ENCODE measurements at places on chromosomes 4 and X.

DNA sequence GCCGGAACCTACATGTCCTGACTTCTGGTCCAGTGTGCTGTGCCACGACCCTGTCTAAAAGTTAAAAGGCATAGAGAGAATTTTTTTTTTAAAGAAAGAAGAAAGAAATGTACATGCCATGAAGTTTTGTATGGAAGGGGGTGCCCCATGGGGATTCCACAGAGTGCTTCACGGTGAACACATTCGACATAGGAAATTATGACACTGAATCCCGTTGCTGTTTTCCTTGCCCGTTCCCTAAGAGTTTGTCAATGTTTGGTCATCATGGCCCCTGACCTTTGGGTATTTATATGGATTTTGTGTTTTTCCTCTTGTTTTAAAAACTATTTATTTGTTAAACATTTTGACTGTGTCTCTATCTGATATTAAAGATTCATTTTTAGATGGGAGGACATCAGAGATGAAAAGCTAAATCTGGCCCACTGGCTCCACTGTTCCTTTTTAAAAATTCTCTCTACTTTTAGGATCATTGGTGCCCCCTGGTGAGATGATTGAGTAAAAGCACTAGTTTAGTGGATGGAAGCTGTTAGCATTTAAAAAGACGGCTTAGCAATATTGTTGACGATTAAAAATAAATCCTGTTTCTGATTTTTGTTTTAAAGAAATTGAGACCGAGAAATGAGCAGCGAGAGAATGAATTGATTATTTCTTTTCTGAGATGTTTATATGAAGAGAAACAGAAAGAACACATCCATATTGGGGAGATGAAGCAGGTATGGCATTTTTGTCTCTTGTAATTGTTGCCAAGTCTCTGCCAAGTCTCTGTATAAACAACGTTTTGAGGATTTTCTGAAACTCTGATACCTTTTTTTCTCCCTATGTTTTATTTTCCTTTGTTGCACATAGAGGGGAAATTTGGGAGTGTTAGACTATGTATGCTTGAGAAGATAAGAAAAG is 75.0 kb downstream of the PTTG2 start:
- DNase-seq: peak; percentile 40

DNA sequence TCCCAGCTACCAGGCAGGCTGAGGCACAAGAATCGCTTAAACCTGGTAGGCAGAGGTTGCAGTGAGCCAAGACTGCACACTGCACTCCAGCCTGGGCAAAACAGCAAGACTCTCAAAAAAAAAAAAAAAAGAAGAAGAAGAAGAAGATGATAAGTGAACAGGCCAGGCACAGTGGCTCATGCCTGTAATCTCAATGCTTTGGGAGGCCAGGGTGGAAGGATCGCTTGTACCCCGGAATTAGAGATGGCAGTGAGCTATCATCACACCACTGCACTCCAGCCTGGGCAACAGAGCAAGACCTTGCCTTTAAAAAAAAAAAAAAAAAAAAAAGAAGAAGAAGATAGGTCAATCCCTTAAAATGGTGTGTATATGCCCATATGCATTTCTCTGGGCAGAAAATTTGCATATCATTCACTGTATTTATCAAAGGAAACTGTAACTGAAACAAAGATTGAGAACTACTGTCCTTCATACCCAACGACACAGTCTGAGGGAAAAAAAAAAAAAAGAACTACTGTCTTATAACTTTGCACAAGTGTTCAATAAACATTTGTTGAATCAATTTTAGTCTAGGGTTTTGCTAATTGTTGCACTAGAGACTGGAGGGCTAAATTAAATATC is 2.3 kb downstream of the RFC1 start:
- DNase-seq: no peak

GRCh38 chr4:185896817-185897488 is 85.0 kb upstream of the SORBS2 start:
- no peak for DNase-seq

DNA sequence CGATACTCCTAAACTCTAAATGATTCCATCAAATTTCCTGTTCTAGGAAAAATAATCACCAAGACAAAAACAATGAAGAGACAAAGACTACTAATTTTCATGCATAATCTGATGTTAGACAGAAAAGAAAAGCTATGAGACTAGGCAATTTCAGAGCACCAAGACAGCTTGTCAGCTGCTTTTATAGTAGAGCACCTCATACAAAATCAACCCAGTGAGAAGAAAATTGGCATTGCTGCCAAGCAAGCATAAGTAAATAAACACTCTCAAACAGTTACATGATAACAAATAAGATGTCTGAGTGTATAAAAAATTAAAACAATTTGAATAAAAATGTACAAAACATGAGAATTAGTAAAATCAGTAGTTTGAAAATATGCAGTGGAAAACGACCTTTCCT is 1544.6 kb downstream of the C4orf33 start:
- DNase-seq: no peak

DNA sequence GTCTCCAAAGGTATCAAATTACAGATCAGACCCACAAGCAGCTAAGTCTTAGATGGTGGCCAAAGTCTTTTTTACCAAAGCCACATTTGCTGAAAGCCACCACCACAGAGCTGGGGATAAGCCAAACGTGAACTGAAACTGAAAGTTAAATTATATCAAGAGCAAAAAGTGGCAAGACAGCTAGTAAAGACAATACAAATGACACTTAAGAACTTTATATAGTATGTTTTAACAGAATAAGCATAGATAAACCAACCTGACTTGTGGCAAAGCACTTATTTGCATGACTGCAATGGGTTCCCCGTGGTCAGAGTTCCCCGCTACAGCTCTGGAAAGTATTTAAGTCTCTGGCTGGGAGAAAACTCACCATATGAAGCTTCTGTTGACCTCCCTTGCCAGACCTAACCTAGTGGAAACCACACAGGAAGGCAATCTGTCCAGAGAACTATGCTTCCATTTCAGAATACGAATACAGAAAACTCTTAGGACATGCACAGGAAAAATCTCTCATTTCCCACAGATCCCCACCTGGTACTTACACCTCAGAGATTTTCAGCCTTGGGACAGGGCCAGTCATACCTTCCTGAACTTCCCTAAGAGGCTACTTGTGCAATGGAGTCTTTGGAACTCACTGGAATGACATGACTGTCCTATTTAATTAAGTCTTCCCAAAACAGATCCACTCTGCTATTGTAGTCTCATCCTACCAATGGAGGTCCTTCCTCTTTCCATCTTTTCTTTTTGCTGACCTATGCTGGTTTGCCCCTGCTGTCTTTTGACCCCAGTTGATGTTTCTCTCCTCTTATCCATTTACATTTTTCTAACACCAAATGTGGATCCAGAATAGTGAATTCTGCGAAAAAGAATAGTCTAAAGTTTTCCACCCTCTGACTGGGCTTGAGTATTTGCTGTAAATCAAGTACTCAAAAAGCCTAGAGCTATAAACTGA is 225.1 kb downstream of the NR3C2 start:
- peak; percentile 13 for DNase-seq

DNA sequence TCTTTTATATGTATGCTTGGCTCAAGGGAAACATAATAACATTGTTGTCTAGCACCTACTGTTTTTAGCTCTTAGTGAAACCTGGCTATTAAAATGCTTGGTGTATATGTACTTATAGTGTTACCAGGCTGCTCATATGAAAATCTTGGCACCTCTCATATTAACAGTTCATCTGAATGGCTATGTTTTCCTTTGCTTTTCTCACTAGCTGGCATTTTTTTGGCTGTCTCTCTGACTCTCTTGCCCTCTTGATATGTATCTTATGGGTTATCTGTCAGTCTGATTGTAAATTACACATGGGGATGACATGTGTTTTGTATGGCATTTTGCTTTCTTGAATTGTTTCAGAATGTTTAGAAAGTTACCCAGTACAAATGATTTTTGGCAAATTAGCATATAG is 158.0 kb downstream of the ARHGAP24 start:
- DNase-seq: no peak
